CD4-positive, CD25-positive, alpha-beta regulatory T cell (primary cell): ENCODE measurements at places on chromosomes 2 and 18. TPM values are rescaled to one million over a fixed set of nuclear protein-coding genes. Genes with fewer than 3 reads are reported as not detected.

GRCh38 chr2:218224186-218224585, 7.2 kb downstream of the ARPC2 start:
- DNase-seq, result no peak
- H3K36me3 ChIP-seq, result peaks cover 58% of the 10 kb centered on the region
- H3K4me3 ChIP-seq, result peak overlapping the region; percentile 77
- peak overlapping the region; percentile 98 for H3K27ac ChIP-seq
- H3K4me1 ChIP-seq, result peaks cover 94% of the 10 kb centered on the region

- H3K4me3 ChIP-seq, result no peak overlapping the region
- H3K27me3 ChIP-seq, result no peaks in the 10 kb centered on the region
- no peak overlapping the region for H3K27ac ChIP-seq
- H3K4me1 ChIP-seq, result no peaks in the 10 kb centered on the region
These were observed 53.9 kb downstream of the TNS1 start for GRCh38 chr2:217948897-217949296.

Gene FABP1
- not detected for total RNA-seq

Gene SP140L
- 68.5 TPM for total RNA-seq

Gene SERPINB11
- total RNA-seq, result not detected
